ENCODE measurements at places on chromosomes 7 and 10.

- no peak for DNase-seq
Observed at GRCh38 chr7:144670218-144670617, 165.6 kb downstream of the TPK1 start.

DNA sequence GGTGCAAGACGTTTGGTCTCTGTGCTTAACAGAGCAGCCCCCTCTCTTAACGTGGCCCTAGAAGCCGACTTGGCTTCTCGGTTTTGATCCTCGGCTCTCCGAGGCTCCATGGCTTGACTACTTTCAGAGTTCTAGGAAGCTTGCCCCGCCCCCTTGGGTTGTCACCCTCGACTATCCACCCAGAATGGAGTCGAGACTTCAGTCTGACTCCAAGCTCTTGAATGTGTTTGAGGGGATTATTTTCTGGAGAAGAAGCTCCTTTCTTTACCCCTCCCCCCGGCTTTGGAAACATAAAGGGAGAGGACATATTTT is 448 bp downstream of the SEC24C start:
- peak; percentile 67 for DNase-seq

GRCh38 chr7:13945670-13946069 is 43.8 kb downstream of the ETV1 start:
- DNase-seq = no peak

DNA sequence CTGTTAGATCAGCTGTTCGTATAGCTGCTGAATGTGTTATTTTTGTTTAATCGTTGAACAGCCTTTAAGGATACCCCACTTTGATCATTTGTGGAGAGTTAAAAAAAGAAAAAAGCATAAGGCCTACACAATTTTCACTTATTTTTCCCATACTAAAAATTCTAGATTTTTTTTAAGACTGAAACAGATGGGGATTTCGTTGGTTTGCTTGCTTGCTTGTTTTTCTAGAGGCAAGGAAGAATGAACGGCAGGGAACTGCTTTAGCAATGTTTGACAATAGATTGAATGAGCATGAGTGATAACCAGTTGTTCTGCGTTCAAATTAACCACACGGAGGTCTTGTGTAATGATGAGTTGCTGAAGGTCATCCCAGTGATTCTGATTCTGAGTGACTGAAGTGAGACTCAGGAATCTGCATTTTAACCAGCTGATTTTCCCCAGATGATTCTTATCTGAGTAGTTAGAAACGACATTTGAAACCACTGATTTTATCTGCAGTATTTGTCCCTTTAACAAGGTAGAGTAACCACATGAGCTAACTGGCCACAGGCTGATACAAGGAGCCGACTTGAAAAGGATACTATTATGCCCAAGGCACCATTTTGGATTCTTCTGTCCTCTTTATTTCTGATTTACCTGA is 85.9 kb downstream of the GPR37 start:
- DNase-seq = no peak

DNA sequence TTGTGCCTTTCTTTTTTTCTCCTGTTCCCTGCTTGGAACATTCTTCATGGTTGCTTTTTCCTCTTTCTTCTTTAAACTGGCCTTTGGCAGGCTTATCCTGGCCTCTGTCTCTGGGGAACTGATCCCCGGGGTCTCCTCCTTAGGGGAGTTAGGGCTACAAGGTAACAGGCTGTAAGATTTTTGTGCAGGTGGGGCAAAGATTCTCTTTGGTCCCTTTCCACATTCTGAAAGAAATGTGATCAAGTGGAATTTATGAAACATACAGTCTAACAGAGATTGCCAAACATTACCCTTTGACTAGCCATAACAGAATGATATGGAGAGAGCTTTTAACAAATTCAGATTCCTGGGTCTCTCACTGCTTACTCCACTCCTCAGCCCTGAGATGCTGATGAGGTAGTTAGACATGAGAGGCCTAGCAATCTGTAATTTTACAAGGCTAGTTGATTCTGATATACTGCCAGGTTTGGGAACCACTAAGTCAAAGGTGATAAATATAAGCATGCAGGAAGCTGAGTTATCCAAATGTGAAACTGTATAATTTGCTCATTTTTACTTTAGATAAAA is 8.8 kb downstream of the ZCWPW1 start:
- DNase-seq = no peak

- DNase-seq = no peak
Observed at GRCh38 chr7:102376964-102377466, 19.1 kb upstream of the PRKRIP1 start.

GRCh38 chr7:29641651-29642050 is 78.0 kb downstream of the PRR15 start:
- no peak for DNase-seq

GRCh38 chr10:4073912-4074311 is 288.9 kb upstream of the KLF6 start:
- DNase-seq = peak; percentile 80

- DNase-seq = no peak
Observed at GRCh38 chr10:125515571-125515970, 167.4 kb downstream of the TEX36 start.

- no peak for DNase-seq
Observed at GRCh38 chr7:144575456-144575855, 172.0 kb upstream of the NOBOX start.

DNA sequence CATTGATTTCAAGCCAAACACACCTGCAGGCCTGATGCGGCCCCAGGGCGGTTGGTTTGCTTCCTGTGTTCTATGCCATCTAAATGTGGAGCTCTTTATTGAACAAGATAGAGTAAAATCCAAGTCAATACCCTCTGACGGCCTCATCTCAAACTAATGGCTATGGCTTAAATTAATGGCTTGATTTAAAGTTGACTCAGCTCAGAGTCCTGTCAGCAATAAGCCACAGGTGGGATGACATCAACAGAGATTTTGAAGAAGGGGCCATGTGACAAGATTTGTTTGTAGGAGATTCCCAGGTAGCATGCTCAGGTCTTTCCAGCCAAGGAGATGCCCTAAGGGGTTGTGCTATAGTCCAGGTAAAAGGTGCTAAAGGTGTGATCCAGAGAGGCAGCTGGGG is 66.7 kb upstream of the ZNF32 start:
- no peak for DNase-seq

DNA sequence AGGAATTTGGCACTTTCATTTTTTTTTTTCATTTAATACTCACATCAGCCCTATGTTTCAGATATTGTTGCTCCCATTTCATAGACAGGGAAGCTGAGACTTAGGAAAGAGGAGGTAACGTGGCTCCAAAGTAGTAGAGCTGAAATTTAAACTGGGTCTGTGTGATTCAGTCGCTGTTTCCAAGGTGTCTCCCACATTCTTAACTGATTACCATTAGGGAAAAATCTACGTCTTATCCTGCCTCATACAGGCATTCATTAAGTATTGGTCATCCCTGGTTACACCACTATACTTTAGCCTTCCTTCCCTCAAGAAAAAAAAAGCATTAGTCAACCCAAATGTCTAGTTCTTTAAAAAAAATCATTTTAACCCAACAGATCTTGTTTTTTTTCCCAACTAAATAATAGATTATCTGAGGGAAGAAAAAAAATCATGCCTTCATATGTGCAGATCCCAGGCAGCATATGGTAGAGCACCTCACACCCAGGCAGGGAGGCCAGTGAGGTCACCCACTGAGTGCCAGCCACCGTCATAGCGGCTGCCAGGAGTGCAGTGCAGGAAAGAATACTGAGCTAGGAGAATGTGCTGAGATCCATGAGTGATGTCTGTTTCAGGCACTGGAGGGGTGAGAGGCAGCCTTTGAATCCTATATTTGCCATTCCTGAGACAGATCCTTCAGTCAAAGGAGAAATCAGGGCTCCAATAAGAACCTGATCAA is 59.0 kb upstream of the SORCS3 start:
- DNase-seq = peak; percentile 90

DNA sequence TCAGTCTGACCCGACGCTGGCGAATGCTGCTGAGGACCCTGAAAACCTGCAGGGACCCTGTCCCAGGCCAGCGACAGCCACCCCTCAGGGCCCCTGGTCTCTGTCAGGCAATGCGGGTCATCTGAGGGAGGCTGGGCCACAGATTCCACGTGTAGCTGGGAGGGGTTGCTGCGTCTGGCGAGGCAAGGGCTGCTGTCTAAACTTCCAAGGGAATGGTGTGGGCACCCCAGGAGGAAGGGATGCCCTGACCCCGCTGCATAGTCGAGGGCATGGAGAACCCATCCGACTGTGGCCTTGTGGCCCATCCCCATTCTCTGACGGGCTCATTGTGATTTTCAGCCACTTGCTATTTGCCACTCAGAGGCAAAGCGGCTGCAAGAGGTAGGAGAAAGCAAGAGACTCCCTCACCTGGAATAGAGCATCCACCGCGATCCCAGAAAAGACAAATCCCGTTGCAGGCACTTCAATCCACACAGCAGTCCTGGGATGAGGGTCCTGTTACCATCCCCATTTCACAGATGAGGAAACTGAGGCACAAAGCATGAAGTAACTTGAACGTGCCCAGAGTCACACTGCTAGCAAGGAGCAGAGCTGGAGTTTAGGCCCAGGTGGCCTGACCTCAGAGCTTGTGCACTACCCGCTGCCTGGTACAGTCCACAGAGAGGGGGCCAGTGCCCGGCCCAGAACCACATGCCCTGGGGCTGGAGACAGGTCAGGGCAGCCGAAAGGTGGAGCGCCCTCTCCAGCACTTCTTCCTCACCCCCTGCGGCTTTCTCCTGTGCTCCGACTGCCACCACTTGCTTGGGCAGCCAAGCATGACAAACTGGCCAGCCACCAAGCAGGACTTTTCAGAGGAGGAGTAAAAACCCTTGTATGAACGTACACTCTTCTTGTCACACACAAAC is 163.8 kb upstream of the KLF14 start:
- DNase-seq = peak; percentile 28

DNA sequence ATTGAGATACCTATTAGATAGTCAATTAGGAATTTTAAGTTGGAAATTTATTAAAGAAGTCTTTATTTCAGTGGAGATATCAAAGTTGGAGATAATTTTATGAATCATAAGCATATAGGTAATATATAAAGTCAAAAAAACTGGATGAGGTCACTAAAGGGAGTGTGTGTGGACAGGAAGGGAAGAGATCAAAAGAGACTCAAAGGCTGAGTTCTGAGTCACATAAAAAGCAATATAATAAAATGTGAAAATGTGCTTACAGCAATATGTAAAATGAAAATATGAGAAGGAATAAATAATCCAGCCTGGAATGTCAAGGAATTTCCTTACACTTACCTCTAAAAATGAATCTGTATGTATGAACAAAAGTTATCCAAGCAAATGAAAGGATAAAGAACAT is 583.3 kb upstream of the SORCS1 start:
- no peak for DNase-seq

DNA sequence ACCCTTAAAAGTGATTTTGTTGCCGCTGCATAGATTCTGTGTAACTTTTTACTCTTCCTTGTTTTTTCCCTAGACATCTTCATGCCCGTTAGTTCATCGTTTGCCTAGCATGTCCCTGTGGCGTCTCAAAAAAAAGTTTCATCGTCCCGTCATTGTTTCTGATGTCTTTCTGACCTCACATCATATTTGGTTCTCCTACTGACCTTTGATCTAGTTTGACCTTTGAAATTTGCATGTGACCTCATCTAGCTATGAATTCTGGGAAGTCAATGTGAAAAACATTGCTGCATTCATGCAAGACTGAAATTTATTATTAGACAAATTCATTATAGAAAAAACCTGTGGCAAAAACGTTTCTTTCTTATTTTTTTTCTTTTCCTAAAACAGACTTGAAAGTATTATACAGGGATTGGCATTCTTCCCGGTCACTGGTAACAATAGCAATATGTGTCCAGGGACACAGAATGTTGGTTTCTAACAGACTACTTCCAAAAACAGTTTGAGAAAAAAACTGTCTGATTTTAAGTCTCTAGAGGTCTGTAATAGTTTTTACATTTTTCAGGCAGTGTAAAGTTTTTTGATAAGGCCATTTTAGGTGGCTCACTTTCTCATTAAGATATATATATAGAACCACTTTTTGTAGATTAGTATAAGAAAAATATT is 280.9 kb downstream of the USP6NL start:
- DNase-seq = no peak

DNA sequence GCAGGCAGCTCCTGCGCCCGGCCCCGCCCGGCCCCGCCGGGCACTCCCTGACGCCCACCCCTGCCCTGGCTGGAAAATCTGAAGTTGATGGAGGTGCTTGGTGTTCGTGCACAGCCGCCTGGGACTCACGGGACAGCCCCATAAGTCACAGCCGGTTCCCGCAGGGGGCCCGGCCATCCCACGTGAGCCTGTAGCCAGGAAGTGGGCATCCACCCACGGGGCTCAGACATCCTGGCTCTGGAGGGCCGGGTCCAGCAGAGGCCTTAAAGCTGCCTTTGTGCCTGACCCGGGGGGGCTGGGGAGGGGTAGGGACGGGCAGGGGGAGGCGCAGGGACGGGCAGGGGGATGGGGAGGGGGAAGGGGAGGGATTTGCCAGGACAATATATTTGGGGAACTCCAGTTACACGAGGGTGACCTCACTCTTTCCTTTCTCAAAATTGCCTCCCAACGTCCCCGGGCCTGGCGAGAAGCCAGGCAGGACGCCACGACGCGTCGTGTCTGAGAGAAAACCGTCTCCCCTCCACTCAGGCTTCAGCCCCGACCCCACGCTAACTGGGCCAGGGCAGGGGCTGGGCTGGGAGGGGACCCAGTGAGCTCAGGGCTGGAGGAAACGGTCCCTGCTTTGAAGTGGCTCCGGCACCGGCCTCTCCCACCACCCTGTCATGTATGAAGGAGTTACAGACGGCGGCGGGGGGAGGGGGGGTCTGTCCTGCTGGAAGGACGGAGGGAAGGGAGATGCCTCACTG is 82.1 kb upstream of the PDGFA start:
- no peak for DNase-seq

DNA sequence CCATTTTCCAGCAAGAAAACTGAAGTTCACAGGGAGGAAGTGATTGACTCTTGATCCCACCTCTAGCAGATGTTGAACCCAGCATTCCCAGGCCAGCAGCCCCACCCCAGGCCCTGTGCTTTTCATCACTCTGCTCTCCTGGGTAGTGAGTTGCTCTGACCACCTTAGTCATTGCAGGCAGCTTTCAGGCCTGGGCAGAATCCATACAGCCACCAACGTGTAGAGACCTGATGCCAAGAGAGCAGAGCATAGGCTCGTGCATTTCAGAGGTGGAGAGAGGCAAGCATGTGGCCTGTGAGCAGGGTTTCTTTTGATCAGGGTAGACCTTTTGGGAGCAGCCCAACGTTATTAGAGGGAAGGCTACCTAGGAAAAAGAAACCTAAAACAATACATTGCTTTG is 334.6 kb downstream of the PTEN start:
- no peak for DNase-seq

DNA sequence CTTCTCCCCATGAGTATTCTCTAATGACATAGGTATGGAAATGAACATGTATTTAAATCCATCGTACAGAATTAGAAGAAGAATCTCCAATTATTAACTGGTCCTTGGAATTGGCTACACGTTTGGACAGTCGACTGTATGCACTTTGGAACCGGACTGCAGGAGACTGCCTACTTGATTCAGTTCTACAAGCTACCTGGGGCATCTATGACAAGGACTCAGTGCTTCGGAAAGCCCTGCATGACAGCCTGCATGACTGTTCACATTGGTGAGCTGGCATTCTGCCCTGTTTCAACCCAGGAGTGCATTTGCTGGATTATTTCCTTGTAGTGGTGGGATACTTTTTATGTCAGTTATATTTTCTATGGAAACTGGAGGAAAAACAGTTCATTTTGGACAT is 32.2 kb downstream of the ZRANB1 start:
- DNase-seq = no peak

Data from EL (cell line).